ENCODE measurements at places on chromosomes 12 and 14.

GRCh38 chr14:80077262-80077661 is 134.0 kb downstream of the DIO2 start:
- no peak for DNase-seq

GRCh38 chr12:19458733-19459132 is 19.4 kb downstream of the AEBP2 start:
- DNase-seq: no peak

GRCh38 chr12:58584880-58585279 is 335.4 kb downstream of the LRIG3 start:
- DNase-seq: no peak

DNA sequence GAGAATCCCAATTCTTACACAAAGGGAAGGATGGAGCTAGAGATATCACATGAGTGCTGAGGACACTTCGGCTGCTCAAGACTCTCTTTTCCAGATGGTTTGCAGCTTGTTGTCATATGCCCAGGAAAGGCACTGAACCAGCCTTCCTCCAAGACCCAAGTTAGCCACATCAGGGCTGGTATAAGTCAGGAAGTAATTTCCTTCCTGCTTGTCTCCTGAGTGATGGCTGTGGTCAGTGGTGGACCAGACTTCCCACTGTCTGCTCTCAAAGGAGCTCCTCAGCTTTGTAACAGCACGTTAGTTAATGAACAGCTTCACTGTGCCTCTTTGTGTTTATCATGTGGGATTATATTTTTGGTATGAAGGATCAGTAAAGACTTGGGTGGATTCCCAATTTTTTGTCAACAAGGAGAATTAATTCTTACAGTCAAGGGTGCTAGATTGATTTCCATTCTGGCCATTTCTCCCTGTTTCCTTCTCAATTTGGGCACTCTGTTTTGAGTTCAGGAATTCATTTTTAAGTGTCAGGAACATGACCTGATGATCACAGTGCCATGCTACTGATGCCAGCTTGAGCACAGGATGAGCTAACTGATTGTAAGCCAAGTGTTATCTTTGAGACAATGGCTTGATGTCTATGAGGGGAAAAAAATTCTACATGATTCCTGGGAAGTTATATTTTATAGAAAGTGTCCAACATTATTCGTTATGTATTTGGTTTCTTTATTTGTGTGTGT is 145.8 kb downstream of the GCH1 start:
- DNase-seq: no peak

- DNase-seq: no peak
Measured at GRCh38 chr14:32724867-32725471, 213.7 kb upstream of the NPAS3 start.

DNA sequence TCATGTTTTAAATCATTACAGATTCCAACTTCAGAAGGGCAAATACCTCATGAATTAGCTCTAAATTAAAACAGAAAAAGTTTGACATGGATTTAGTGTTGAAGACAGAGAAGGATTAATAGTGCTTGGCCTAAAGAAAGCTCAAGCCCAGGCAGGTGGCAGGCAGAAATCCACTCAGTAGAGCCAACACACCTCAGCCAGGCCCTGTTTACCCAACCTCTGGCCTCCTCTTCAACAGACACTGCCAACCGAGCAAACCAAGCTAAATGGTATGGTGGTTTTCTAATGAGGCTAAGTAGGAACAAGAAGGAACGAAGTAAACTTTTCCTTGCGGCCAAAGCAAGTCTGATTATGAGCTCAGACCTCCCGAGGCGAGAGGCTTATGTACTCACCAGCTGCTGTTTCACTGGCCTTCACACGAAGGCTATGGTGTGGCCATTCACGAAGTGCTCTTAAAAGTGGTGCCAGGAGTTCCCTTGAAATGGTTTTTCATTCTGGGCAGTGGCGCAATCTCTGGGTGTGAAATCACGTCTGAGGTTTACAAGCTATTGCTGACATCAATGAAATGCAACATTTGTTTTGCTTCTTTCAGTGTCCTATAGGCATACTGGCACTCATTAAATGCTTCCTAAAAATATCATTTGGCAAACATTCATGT is 124.1 kb upstream of the LGR5 start:
- DNase-seq: no peak

DNA sequence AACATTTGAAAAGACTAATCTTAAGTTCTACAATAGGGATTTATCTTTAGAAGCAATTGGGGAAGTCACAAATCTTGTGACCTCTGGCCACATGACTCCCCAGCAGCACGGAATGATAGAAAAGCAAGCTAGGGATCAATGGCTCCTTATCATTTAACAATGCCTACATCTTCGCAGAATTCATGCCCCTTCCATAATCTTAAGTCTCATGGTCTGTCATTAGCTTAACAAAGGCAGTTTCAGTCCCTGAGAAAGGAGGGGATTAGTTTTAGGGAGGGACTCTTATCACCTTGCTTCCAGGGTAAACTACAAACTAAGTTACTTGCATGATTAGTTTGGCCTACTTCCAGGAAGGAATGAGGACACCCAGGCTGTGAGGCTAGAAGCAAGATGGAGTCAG is 486.0 kb downstream of the RMST start:
- no peak for DNase-seq

- no peak for DNase-seq
Measured at GRCh38 chr12:131218026-131218922, 264.6 kb downstream of the ADGRD1 start.

- DNase-seq: peak; percentile 12
Measured at GRCh38 chr14:41137741-41138140, 468.9 kb upstream of the LRFN5 start.

- DNase-seq: no peak
Measured at GRCh38 chr14:65849558-65849957, 437.0 kb downstream of the FUT8 start.

- no peak for DNase-seq
Measured at GRCh38 chr12:108204117-108204987, 75.3 kb downstream of the WSCD2 start.

DNA sequence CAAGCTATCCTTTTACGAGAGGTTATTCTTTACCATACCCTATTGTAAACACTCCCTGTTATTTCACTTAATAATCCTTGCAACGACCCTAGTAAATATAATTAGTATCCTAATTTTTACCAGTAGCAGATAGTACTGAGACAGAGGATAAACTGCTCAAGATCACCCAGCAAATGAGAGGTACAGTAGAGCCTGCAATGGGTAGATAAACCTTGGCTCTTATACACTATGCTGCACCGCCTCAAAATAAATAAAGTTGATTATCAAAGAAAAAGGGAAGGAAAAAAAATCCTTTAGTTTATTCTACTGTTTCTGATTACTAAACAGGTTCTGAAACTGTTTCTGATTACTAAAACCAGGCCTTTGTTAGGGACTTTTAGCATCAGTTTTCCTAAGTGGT is 22.5 kb downstream of the YBX3 start:
- no peak for DNase-seq

- no peak for DNase-seq
Measured at GRCh38 chr12:120687578-120688289, 785 bp downstream of the MLEC start.

DNA sequence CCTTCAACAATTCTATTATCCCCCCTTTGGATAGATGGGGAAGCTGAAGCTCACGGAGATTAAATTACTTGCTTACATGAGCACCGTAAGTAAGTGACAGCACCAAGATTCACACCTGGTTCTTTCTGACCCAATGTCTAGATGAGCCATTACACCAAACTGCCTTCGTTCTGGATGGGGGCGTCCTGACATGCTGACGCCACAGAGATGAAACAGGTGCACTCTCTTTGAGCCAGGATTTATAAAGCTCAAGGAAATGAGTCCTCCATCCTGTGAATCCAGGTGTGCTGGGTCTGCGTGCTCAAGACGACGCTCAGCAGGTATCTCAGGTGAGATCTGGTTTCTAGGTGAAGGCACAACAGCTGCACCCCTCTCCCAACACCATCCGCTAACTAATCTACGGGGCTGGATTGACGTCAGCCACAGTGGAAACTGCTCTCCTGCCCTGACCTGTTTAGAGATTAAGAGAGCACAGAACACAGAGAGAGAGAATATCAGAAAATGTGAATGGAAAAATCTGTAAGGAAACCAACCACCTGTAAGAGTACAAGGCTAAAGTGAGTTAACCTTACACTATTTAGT is 61.6 kb downstream of the KSR2 start:
- no peak for DNase-seq

- DNase-seq: no peak
Measured at GRCh38 chr14:65299826-65300225, 112.7 kb upstream of the FUT8 start.

DNA sequence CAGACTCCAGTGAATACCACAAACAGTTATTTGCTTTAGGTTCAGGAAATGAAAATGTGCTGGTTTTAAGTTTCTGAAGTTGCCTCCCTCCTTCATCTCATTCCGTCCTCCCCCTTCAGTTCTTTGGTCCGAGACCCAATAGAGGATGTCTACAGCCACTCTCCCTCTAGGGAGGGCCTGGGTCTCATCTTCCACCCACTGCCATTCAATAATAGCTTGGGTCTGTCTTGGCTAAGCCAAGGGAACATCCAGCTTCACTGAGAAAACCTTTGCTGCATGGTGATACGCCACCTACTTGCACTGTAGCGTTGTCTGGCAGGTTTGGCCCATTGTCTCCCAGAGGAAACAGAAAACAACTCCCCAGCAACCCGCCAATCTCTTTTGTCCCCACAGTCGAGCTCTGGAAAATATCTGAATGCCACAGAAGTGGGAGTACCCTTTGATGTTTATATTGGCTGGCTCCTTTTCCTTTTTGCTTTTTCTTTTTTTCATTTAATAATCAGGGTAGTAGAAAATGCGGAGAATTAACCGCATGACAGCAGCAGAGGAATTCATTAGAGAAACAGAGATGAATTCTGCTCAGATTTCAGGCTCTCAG is 380.1 kb downstream of the RAD51B start:
- no peak for DNase-seq

- peak; percentile 22 for DNase-seq
Measured at GRCh38 chr12:95970905-95971304, 25.2 kb downstream of the HAL start.

DNA sequence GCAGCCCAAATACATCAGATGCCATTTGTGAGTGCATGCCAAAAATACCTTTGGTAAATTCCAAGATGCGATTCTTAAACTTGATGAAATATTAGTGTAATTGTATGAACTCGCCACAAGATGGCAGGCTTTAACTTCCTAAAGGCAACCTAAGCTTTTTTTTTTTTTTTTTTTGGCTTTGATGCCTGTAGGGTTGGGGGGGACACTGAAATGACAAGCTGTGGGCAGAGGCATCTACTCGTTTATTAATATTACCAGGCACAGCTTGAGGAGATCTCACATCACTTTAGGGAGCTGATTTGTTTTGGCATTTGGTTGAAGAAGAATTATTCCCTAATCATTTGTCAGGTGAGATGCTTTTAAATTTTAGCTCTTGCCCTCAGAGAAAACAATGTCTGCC is 126.7 kb upstream of the CCDC196 start:
- no peak for DNase-seq

GRCh38 chr14:63517354-63517753 is 25.8 kb downstream of the PPP2R5E start:
- no peak for DNase-seq

DNA sequence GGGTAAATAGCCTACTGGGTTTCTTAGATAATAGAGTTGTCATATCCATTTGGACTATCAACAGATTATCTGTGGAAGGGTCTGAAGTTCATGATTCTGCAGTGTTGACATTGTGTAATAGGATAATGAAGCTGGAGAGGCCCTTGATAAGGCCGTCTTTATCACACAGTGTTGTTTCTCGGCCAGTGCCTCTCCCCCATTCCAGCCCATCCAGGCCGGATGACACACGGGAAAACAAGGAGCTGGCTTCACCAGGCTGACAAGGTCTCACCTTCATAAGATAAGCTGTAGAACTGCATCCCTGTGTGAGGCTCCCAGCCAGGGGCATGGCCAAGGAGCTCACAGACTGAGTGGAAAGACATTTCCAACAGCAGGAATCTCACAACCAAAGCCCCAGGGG is 8.7 kb upstream of the EML1 start:
- DNase-seq: no peak

GRCh38 chr12:75591628-75592027 is 80.2 kb upstream of the KRR1 start:
- no peak for DNase-seq

GRCh38 chr12:77772676-77773298 is 57.9 kb upstream of the NAV3 start:
- DNase-seq: no peak

DNA sequence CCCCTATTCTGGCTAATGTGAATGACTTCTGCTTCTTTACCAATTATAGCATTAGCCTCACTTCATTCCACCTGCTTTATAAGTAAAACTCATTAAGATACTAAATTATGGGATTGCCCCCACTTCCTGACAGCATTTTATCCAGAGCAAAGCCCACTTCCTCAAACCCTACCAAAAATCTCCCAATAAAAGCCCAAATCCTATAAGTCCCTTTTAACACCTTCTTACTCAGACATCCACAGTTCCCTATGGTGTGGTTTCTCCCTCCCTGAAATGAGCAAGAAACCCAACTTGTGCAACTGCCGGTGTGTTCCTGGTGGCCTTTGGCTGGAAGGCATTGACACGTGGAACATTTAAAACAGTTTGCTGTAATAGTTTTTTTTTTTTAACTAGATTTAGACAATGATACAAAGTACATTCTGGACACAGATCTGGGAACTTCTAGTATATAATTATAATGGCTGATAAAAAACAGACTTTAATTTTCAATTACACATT is 53.1 kb downstream of the BRMS1L start:
- DNase-seq: no peak

- DNase-seq: no peak
Measured at GRCh38 chr12:129830796-129831195, 73.0 kb downstream of the TMEM132D start.

DNA sequence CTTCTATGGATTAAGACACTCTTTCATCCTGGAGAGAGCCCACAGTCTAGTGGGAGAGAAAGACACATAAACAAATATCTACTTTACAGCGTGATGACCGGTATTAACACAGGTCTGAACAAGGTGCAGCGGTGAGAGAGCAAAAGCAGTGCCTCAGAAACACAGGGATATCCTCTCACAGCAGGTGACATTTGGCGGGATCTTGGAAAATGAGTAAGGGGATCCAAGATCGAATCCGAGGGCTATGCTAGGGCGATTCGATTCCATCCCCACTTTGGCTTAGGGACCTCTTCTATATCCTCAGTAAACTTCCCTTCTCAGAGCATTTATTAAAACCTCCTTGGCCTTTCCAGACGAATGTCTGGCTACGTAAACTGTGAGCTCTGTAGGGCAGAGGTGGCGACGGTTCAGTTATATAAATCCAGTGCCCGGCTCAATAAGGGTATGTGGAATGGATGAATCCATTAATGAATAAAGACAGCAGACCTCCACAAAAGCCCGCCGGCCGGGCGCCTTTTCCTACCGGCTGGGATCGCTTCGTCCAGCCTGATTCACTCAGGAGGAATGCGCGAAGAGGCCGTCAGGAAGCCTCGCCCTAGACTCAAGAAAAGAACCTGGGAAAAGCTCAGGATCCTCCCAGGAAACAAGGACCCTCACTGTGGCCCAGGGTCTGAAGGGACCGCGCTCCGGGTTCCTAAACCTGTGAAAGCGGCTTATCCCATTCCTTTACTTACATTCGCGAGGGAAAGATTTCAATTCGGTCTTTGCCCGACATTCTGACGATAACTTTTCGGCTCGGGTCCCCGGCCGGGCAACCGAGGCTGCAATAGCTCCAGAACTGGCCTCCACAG is 455 bp downstream of the ATP6V1D start:
- no peak for DNase-seq

Data from epithelial cell of prostate (primary cell).